ENCODE measurements at places on chromosomes 1 and 21.
A peak's percentile ranks its signal among the peaks of the same experiment; 100 is the strongest.

DNA sequence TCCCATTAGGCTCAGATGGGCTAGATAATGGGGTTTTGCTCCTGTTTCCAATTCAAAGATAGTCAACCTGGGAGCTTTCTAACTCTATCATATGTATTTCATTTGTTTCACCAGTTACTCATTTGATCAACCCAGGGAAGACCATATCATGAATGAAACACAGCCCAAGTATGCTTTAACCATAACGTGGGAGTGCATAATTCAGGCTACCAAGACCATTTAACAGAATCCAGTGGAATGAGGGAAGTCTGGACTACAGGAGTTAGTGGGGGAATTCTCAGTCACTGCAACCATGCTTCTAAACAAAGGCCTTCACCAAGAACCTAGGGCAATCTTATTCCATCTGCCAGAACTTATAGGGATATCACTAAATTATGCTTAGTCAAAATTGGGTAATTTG lies 15.0 kb upstream of the SLC16A1 start:
- DNase-seq: no peak

GRCh38 chr1:100266741-100267140 lies 725 bp downstream of the RTCA start:
- no peak for DNase-seq

GRCh38 chr1:116165572-116165971 lies 54.4 kb downstream of the MAB21L3 start:
- DNase-seq: no peak

- no peak for DNase-seq
Observed at GRCh38 chr1:179030683-179031082, 5.0 kb downstream of the FAM20B start.

DNA sequence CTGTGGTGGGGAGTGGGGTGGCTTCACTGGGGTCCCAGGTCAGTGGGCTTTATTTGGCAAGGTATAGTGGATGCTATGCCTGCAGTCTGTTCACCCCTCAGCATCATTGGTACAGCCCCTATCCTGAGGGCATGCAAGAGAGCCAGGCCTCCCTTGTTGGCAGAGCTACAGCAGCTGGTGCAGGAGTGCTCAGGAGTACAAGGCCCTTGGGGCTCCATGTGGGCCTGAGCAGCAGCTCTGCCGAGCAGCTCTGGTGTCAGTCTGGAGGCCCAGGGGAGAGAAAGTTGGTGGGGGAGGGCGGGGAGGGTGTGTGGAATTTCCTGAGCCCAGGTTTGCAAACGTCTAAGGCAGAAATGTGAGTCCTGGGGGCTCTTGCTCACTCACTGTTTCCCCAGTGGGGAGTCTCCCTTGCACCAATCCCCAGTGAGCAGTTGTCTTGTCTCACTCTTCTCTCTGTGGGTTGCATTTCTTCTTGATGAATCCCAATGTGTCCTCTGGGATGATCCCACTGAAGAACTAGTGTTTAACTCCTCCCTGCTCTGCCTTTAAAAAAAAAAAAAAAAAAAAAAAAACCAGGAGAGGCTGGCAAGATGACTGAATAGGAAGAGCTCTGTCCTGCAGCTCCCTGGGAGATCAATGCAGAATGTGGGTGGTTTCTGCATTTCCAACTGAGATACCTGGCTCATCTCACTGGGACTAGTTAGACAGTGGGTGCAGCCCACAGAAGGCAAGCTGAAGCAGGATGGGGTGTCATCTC lies 39.5 kb upstream of the CYP4X1 start:
- no peak for DNase-seq

DNA sequence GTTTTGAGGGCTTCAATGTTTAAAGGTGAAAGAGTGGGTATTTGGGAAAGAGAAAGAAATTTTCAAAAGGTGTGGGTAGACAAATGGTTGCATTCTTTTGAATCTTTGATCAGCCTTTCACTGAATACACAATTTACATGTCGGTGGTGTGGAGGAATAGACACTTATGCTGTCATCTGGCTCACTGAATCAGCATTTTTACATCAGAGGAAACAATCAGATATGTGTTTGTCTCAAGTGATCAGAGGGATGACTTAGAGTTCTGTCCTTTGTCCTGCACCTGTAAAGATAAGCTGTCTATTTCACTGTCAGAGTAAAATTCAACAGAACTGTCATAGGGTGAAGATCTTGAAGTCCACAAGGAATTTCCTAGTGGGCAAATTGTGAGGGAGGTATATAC lies 170.9 kb upstream of the USP25 start:
- no peak for DNase-seq

- DNase-seq: peak; percentile 74
Observed at GRCh38 chr1:155062702-155063411, 683 bp upstream of the EFNA4 start.

DNA sequence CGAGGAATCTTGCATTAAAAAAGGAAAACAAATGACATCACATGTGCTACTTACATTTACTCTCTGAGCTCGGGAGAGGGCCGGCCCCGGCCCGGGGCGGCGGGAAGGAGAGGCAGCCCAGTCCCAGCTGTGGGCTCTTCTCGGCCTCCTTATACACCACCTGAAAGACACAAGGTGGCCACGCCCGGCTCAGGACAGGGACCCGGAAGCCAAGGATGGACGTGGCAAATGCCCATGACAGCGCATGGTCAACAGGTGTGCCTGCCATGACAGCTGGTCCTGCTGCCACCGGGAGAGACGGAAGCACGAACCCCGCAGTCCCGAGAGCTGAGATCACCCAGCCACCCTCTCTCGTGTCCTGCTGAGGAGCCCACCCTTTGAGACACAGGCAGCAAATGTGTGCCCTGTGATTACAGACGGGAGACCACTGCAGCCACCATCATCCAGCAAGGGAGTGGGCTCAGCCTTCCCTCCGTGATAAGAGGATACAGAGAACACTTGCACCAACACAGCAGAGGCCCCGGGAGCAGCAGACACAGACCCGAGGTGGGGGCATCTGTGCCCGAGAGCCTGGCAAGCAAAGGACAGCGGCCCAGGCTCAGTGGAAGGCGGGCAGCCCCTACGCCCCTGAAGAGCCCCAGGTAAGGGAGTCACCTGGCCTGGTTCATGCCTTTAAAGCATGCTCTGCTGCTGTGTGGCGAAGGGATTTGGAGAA lies 8.7 kb downstream of the TPRG1L start:
- DNase-seq: no peak

DNA sequence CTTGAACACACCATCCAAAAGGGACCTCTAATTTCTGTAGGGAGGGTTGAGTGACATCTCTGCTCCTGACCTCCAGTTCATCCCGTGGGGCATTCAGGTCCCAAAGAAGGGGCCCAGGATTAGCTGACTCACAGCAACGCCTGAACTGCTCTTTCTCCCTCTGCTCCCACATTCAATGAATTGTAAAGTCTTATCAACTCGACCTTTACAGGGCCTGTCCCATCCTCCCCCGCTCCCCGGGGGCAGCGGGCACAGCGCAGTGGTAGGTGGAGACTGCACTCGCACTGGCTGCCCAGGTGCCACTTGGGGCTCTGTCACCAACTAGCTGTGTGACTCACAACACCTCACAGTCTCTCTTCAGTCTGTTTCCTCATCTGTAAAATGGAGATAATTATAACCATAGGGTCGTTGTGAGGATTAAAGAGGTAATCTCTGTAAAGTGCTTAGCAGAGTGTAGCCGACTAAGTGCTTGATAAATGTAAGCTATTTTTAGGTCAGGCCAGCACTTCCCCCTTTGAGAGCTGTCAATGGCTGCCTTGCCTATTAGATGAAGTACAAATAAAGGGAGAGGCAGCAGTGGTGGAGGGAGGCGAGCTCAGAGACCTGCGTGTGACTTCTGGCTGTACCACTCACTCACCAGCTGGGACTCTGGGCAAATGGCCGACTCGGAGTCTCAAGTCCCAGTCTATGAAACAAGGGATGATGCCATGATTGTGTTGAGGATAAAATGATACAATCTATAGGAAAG lies 637 bp upstream of the MYBPHL start:
- DNase-seq: no peak

DNA sequence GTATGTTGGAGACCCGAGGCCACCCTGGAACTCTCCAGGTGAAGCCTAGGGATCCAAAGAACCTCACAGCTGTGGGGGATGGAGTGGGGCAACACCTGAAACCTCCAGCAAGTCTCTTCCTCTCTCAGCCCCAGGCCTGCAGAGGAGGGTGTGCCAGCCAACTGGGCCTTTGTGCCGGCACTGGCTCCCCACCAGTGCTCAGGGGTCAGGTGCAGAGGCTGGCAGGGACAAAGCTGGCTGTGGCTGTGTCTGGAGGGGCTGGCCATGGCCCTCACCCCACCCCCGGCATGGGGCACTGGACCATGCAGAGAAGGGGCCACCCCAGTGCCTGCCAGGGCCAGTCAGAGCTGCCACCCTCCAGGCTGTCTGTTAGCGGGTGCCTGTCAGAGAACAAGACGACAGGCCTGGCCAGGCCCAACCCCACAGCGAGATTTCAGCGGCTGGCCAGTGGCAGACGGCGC lies 3.9 kb downstream of the COL18A1 start:
- no peak for DNase-seq

DNA sequence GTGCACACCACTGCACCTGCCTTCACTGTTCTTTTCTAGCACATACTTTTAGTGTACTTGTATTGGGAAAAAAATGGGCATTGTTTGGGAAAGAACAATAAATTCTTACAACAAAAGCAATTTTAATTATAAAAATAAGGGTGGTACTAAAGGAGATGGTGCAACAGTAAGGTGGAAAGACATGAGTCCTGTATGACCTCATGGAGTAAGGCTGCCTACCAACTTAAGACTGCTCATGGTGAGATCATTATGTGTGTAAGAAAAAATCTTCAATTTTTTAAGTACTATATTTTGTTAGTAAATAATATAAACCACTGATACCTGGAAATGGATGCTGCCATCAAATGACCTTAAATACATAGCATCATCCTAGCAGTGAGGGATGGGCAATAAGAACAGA lies 29.6 kb upstream of the PHGDH start:
- no peak for DNase-seq

- DNase-seq: no peak
Observed at GRCh38 chr21:23585419-23585818, 2021.9 kb downstream of the MRPL39 start.

DNA sequence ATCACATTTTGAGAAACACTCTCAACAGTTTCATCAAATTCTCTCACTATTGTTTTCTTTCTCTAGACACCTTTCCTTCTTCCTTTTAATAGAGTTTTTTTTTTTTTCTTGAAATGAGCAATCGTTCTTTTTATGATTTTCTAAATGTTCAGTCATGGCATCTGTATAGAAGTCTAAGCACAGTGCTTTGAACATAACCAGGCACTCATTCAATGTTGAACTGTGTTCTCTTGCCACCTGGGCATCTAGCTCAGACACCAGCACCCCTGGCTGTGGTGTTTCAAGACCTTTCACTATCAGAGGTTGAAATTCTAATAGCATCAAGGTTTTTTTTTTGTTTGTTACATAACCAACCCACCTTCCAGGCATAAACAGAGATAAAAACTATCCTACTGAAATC lies 96.6 kb downstream of the DNM3 start:
- DNase-seq: no peak

- DNase-seq: no peak
Observed at GRCh38 chr1:241682921-241683320, 30.8 kb downstream of the WDR64 start.

- DNase-seq: no peak
Observed at GRCh38 chr1:172766462-172766861, 107.6 kb downstream of the FASLG start.

DNA sequence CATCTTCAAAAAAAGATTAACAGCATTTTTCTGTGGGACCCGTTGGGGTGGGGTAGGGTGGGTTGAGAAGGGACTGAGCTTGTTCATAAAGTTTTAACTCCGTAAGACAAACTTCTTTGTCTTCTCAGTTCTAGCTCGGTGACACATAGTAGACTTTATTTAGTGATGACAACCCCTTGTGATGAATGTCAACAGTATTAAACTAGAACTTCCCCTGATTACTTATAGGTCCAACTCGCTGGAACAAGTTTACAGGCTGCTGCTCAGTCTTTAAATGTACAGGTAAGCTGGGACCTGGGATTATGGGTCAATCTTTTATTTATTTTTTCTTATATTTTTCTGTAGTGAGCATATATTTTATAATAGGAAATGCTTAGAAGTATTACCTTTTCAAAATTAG lies 148.4 kb downstream of the CD247 start:
- no peak for DNase-seq

DNA sequence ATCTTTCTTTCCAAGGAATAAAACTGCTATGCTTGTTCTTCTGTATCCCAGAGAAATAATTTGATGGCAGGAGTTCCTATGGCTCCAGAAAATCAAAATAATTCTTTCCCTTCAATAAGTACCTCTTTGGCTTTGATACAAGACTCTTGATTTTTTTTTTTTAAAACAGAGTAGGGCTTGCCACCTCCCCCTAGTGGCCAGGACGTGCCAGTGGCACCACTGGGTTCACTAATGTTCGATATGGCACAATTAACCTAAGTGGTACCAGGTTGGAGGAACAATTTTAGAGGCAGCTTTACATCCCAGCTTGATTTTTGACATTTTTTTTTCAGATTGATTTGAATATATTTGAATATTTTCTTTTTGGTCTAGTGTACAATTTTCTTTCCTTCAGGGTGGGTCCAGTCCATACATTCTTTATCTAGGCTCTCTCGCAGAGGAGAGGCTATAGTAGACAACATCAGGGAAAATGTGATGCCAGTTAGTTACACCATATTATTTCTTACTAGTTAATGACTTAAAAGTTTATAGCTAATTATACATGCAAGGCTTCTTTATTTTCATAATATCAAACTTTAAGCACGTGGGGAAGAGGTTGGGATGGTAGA lies 330.9 kb downstream of the S1PR1 start:
- peak; percentile 46 for DNase-seq

GRCh38 chr1:163069655-163070277 lies 605 bp downstream of the RGS4 start:
- DNase-seq: no peak

- DNase-seq: no peak
Observed at GRCh38 chr1:2640626-2641025, 7.8 kb upstream of the MMEL1 start.

GRCh38 chr1:213600879-213601278 lies 386.9 kb upstream of the PROX1 start:
- no peak for DNase-seq

DNA sequence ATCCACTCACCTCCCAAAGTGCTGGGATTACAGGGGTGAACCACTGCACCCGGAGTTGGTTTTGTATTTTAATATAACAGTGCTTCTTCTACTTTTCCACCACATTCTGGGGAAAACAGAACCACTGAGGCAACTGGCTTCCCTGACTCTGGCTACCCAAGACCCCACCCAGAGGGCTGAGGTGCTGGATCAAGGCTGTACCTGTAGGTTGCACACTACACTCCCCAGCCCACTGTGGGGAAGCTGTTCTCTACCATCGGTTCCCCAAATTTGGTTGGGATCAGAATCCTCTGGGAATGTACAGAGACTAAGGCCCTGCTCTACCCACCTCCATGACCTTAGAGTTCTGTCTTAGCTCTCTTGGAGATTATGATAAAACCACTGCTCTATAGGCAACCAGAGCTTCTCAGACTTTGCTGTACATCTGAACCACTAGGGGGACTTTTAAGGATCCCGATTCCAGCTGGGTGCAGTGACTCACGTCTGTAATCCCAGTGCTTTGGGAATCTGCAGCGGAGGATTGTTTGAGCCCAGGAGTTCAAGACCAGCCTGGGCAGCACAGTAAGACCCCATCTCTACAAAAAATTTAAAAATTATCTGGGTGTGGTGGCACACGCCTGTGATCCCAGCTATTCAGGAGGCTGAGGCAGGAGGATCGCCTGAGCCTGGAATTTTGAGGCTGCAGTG lies 51.6 kb downstream of the GNG4 start:
- DNase-seq: peak; percentile 61
